Activated CD8-positive, alpha-beta memory T cell treated with anti-CD3 and anti-CD28 coated beads, Interleukin-2, amount 10 ng/mL, durations not matched to agents 7 days and 5 days (primary cell): ENCODE measurements at places on chromosomes 4 and X. TPM values are rescaled to one million over a fixed set of nuclear protein-coding genes. Genes with fewer than 3 reads are reported as not detected.
A peak's percentile ranks its signal among the peaks of the same experiment; 100 is the strongest.

The ANXA5 gene
- total RNA-seq: 142 TPM

The SCML2 gene
- 2.9 TPM for total RNA-seq

The CDX4 gene
- total RNA-seq: not detected

The CCDC110 gene
- not detected for total RNA-seq

GRCh38 chr4:145289403-145290076 is 109.2 kb upstream of the OTUD4 start:
- no peak for DNase-seq

DNA sequence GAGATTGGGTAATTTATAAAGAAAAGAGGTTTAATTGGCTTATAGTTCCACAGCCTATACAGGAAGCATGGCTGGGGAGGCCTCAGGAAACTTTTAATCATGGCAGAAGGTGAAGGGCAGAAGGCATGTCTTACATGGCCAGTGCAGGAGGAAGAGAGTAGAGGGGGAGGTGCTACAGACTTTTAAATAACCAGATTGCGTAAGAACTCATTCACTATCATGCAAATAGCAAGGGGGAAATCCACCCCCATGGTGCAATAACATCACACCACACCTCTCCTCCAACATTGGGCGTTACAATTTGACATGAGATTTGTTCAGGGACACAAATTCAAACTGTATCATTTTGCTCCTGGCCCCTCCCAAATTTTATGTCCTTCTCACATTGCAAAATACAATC is 353.8 kb upstream of the PABPC5 start:
- no peak for DNase-seq

DNA sequence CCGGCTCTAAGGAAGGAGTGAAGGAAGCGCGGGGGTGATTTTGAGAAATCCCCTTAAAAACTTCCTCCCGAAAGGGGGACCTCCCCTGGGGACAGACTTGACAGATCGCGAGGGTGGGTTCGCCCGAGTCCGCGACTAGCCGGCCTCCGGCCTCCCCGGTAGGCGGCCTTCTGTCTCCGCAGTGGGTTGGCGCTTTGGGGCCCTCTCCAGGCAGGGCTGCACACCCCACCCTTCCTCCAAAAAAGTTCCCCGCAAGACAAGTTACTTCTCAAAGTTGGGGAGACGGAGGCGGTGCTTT is 24.8 kb downstream of the HOPX start:
- DNase-seq: peak; percentile 85

DNA sequence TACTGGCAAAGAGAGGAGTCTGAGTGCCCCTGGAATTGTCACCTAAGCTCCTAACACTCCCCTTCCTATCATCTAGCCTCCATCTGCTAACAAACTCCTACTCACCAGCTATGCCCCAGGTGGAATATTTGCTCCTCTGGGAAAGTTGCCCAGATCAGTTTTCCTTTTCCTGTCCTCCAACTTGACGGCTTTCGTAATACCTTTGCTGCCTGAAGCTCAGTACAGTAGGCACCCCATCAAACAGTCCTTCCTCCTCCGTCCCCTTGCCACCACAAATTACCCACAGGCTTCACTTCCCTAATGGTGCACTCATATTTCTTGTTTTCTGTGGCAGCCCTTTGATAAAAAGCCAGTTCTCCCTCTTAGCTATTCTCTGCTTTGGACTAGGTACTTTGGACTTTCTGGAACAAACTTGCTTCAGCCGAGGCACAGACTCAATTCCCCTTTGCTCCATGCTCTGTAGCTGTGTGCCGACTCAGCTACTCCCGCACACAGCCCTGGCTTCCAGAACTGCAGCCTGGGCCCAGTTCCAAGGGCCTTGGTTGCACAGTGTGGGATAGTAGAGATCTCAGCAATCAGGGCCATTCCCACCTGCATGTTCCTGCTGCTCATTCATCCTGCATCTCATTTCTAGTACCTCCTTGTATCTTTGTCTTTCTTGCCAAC is 605.1 kb downstream of the BCOR start:
- DNase-seq: no peak

DNA sequence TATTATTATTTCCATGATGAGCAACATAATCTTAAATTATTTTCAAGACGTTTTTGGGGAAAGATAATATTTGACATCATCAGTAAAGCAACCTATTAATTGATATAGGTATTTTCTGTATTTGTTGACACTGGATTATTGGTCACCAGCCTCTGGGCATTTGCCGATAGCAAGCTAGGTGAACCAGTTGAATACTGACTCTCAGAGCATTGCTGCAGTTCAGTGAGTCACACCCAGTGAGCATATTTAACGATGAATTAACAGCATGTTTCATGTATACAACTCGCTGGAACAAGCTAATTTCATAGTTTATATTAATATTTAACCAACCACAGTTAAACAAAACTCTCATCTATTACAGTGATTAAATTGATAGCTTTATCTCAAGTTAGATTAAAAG is 1006.0 kb upstream of the DIAPH2 start:
- DNase-seq: no peak

GRCh38 chrX:100635989-100636320 is 651 bp downstream of the TSPAN6 start:
- no peak for DNase-seq

- DNase-seq: no peak
Measured at GRCh38 chrX:55523356-55523755, 33.7 kb upstream of the USP51 start.
